ENCODE measurements at places on chromosomes 4 and X.

GRCh38 chr4:176193938-176194337 lies 1.4 kb downstream of the SPATA4 start:
- DNase-seq: no peak

GRCh38 chr4:136329042-136329662 lies 1203.1 kb downstream of the PCDH18 start:
- no peak for DNase-seq

DNA sequence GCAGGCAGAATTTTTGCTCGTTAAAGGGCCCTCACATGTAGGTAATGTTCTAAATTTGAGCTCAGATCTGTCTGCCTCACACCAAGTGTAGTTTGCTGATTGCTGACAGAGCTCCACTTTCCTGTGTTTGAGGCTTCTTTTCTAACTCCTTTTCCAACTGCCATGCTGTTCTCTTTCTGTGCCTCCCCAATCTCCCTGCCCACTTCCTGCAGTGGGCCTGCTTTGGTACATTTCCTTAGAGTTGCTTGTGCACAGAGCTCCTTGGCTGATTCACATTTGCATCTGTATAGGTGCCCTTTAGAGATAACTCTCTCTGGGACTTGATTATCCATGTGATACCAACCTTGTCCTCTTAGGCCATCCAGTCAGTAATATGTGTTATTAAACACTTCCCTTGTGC lies 4.5 kb downstream of the MED28 start:
- no peak for DNase-seq

GRCh38 chrX:71366674-71367256 lies 608 bp downstream of the TAF1 start:
- no peak for DNase-seq

DNA sequence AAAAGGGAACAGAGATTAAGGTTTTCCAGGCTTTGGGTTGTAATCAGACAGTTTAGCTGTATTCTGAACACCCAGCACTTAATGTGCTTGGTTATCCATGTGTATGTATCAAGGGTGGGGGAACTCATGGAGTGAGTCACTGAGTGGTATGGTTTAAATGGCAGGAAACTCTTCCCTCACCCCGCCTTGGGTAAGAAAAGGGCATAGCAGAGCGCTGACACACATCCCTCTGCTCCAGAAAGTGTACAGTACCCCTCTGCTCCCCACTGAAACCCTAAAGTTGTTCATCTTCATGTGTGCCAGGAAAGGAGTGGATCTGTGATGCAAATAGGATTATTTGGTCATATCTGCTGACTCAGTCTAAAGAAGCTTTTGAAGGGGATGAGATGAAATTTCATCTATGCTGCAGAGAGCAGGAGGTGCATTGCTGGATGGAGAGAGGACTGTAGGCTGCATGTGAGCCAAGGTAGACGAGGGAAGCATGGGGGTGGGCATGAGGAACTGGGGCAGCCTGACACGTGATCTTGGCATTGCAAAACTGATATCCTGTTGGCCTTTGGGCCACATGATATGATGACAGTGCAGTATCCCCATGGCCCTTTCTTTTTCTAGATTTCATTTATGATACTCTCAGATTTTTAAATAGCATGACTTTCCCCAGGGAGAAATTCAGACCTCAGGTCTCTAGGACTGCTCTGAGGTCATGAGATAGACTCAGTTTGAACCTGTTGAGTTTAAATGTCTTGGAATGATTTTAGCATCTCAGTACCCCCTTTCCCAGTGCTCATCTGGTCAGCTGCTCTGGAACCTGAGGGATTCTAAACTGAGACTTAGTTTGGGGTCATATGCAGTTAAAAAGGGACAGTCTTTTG lies 84.8 kb downstream of the TMEM164 start:
- DNase-seq: no peak

DNA sequence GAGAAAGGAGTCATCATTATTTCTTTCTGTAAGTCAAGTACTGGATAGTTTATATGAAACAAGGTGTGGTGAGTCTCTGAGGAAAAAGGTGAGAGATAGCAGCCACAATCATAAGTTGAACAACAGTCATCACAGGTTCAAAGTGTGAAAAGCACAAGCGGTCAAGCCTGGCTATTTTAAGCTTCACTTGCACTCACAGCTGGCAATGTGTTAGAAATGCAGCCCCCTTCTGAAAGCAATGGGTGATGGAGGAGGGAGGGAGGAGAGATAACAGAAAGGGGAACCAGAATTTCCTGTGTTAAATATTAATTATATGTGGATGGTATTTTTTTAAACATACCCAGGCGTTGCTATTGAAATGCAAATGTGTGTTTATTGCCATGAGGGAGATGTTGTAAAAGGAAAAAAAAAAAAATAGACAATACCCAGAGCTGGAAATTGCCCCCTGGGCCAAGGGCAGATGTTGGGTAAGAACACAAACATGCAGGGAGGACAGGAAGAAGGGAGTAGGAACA lies 26.9 kb upstream of the BMP3 start:
- no peak for DNase-seq

All from ascending aorta (tissue), 2 donors.